Heart left ventricle (tissue), 16 donors: ENCODE measurements at places on chromosomes 12 and 14.

GRCh38 chr14:104102282-104102914, 16.9 kb downstream of the ASPG start:
- peak; percentile 7 for DNase-seq

- DNase-seq, result no peak
These were observed 27.9 kb downstream of the SYNE3 start for GRCh38 chr14:95488376-95489213.

GRCh38 chr12:124408822-124409517, 114.1 kb downstream of the RFLNA start:
- no peak for DNase-seq

GRCh38 chr14:23492618-23493272, 23.2 kb downstream of the NGDN start:
- no peak for DNase-seq

GRCh38 chr14:104082807-104083206, 2.7 kb upstream of the ASPG start:
- DNase-seq, result peak; percentile 73

GRCh38 chr12:52004042-52004648, 2.6 kb upstream of the TAMALIN start:
- DNase-seq, result peak; percentile 60

DNA sequence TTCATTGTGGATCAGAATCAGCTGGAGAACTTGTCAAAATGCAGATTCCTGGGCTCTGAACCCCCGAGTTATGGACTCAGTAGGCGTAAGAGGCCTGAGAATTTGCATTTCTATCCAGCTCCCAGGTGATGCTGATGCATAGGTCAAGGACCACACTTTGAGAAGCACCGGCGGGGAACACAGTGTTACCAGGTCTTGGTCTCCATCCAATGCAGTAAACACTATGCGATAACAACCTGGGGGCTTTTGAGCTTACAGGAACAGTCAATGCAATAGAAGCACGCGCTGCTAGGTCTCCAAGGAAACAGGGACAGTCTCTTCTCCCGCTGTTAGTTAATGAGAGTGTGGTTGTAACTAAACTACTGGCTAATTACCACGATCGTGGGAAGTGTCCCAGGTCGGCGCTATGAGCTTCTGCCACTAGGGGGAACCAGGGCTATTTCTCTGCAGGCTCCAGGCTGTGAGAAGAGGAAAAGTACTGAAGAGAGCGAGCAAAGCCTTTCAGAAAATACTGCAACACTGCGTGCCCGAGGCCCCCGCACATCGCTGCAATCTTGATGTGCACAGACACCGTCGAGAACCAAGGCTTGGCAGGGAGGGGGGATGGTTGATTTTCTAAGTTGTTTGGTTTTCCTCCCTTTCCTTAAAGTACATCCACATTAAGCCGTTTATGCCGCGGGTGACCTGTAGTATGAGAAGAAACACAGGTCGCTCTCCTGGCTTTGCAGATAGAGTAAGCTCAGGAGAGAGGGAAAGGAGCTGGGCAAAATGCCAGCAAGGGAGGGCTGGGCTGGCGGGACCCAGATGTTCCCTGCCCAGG, 52.0 kb upstream of the KCNA1 start:
- DNase-seq, result peak; percentile 64

DNA sequence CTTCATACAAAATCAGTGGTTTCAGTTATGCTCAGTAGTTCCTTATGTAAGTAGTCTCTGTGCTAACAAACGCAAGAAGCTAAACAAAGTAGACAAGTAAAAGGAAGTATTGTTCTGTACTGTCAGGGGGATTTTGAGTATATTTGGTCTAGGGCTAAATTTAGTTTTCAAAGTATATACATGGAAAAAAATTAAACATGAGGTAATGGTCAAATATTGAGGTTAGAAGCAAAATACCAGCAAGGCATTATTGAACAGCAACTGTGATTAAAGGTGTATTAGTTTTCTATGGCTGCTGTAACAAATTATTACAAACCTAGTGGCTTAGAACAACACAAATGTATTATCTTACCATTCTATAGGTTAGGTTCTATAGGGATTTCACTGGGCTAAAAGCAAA, 18.8 kb downstream of the GNG2 start:
- no peak for DNase-seq

DNA sequence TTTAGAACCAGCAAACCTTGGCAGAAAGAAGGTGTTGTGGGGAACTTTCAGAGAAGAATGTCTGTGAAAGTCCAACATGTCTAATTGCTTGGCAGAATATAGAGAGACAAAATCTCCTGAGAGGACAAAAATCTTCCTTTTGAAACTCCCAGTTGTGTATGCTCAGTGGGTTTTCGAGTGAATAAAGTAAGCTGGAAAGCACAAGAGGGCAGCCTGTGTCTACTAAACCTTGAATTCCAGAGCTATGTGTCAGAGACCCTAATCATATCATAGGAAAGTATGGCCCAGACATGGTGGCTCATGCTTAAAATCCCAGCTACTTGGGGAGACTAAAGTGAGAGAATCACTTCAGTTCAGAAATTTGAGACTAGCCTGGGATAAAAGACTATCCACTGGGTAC, 661.2 kb downstream of the SLC16A7 start:
- no peak for DNase-seq

DNA sequence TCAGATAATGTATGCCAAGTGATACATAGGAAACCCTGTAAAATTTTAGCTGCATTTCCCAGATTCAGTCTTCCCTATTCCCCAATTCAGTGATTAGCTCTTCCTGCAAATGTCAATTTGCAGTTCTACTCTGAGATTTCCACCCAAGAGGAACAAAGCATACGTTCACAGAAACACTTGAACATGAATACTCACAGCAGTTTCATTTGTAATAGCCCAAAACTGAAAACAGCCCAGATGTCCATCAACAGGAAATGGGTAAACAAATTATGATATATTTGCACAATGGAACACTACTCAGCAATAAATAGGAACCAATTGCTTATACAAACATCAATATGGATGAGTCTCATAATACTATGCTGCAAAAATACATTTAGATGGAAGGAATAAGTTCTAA, 194.2 kb downstream of the GXYLT1 start:
- no peak for DNase-seq

GRCh38 chr12:19461999-19462398, 22.7 kb downstream of the AEBP2 start:
- DNase-seq, result no peak

- DNase-seq, result no peak
These were observed 489.8 kb upstream of the FLRT2 start for GRCh38 chr14:85040046-85040685.
